ENCODE measurements at places on chromosomes 5 and 9. TPM values are rescaled to one million over a fixed set of nuclear protein-coding genes. Genes with fewer than 3 reads are reported as not detected.

GADD45G gene
- 4.3 TPM for polyA plus RNA-seq

LCN1 gene
- polyA plus RNA-seq: not detected

FAM169A gene
- polyA plus RNA-seq: 2.1 TPM

VCAN gene
- polyA plus RNA-seq: 2.0 TPM

ECSCR gene
- not detected for polyA plus RNA-seq

DNA sequence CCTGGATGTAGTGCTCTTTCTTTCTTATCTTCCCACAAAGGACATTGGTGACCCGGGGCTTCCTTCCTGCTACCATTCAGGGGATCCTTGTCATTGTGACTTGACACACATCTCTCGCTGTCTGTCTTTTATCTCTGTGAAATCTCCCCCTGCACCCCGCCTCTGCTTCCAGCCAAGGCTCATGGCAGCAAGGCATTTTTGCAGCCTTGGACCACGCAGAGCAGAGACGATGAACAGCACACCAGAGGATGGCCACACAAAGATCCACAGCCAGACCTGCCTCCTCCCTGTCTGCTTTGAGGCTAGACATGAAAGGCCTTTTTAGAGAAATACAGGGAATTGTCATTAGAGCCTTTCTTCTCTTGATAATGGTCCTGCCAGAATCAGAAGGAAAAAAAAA lies 549.1 kb downstream of the CDK5RAP2 start:
- no peaks in the 10 kb centered on the region for H3K36me3 ChIP-seq
- no peak for DNase-seq
- H3K4me3 ChIP-seq: no peak overlapping the region
- no peak overlapping the region for H3K27ac ChIP-seq
- H3K27me3 ChIP-seq: no peaks in the 10 kb centered on the region
- H3K4me1 ChIP-seq: no peaks in the 10 kb centered on the region

DNA sequence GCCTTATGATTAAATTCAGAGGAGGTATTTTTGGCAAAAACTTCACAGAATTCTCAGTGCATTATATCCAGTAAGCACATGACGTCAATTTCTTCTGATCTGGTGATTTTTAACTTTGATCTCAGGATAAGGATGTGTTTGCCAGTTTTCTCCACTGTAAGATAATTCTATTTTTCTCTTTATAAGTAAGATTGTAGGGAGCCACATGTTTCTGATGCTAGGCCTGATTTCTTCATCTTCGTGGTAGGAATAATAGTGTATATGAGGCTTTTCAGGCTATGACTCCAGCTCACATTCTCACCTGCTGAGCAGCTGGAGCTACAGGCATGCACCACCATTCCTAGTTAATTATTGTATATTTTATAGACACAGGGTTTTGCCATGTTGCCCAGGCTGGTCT lies 32.1 kb upstream of the LMNB1 start:
- no peaks in the 10 kb centered on the region for H3K27me3 ChIP-seq
- no peak overlapping the region for H3K27ac ChIP-seq
- no peak overlapping the region for H3K4me3 ChIP-seq
- H3K36me3 ChIP-seq: no peaks in the 10 kb centered on the region
- DNase-seq: no peak

DNA sequence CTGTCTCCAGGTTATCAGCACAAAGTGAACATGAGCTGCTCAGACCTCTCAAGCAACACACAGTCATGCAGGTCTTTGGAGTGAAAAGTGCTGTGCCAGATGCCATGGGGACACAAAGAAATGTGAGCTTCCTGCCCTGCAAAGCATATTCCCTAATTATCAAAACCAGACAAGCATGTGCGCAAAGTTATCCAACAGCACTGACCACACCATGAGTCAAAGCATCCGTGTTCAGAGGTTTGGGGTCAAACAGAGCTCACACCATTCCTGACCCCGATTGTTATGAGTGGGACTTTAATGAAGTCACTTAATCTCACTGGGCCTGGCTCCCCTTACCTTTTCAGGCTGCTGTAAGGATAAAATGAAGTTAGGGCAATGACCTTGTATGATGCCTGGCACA lies 138.5 kb downstream of the SLIT3 start:
- no peaks in the 10 kb centered on the region for H3K4me1 ChIP-seq
- no peak for DNase-seq
- H3K27me3 ChIP-seq: no peaks in the 10 kb centered on the region
- H3K36me3 ChIP-seq: no peaks in the 10 kb centered on the region

DNA sequence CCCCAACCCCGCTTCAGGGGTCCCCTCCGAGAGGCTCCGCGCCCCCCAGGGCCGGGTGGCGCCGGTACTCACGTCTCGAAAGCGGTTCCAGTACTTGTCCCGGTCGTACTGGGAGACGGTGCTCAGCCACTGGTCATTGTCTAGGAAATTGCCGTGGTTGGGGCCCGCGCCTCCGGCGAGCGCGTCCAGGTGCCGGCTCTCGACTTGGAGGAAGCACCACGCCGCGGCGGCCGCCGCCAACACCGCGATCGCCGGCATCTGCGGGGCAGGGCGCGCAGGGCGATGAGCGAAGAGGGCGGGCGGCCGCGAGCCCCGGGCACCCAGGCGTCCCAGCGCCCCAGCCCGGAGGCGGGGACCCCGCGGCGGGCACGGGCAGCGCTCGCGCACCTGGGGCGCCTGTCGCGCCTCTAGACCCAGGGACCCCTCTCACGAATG lies 808 bp downstream of the SPOCK1 start:
- no peak overlapping the region for H3K4me3 ChIP-seq
- peaks cover 24% of the 10 kb centered on the region for H3K27me3 ChIP-seq
- peak; percentile 5 for DNase-seq
- no peaks in the 10 kb centered on the region for H3K36me3 ChIP-seq
- H3K27ac ChIP-seq: no peak overlapping the region
- H3K4me1 ChIP-seq: peaks cover 5% of the 10 kb centered on the region

- peak overlapping the region; percentile 30 for H3K27ac ChIP-seq
- H3K36me3 ChIP-seq: no peaks in the 10 kb centered on the region
- H3K4me1 ChIP-seq: no peaks in the 10 kb centered on the region
- peak; percentile 65 for DNase-seq
- H3K27me3 ChIP-seq: no peaks in the 10 kb centered on the region
Measured at GRCh38 chr9:124137009-124137943, 120.5 kb upstream of the NEK6 start.

GRCh38 chr5:95669540-95669939 lies 13.3 kb downstream of the SPATA9 start:
- no peak for DNase-seq
- no peak overlapping the region for H3K4me3 ChIP-seq
- no peaks in the 10 kb centered on the region for H3K27me3 ChIP-seq
- no peaks in the 10 kb centered on the region for H3K36me3 ChIP-seq

DNA sequence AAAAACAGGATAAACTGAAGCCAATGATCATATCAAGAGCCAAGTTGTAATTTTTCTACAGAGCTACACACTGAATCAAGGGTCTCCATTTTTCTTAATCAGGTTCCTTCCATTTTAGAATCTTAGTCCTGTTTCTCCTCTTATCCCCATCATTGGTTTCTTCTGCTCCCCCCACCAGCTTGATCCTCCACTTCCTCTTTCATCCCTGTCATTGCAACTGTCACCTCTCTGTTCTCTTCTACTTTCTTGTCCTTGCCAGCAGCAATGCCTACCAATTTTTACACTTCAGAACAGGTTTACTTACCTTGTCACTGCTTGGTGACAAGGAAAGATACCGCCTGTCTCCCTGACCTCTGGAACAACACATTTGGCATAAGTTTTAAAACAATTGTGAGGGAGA lies 97.3 kb downstream of the CFAP90 start:
- H3K4me3 ChIP-seq: no peak overlapping the region
- H3K4me1 ChIP-seq: no peaks in the 10 kb centered on the region
- H3K27me3 ChIP-seq: no peaks in the 10 kb centered on the region
- H3K27ac ChIP-seq: no peak overlapping the region
- DNase-seq: no peak

GRCh38 chr5:125700380-125700861 lies 722.8 kb upstream of the GRAMD2B start:
- H3K36me3 ChIP-seq: no peaks in the 10 kb centered on the region
- no peaks in the 10 kb centered on the region for H3K27me3 ChIP-seq
- no peaks in the 10 kb centered on the region for H3K4me1 ChIP-seq

- no peak for DNase-seq
- no peaks in the 10 kb centered on the region for H3K36me3 ChIP-seq
- H3K27me3 ChIP-seq: no peaks in the 10 kb centered on the region
- H3K4me3 ChIP-seq: no peak overlapping the region
- no peak overlapping the region for H3K27ac ChIP-seq
- H3K4me1 ChIP-seq: no peaks in the 10 kb centered on the region
Measured at GRCh38 chr5:129724222-129724621, 23.7 kb upstream of the MINAR2 start.

DNA sequence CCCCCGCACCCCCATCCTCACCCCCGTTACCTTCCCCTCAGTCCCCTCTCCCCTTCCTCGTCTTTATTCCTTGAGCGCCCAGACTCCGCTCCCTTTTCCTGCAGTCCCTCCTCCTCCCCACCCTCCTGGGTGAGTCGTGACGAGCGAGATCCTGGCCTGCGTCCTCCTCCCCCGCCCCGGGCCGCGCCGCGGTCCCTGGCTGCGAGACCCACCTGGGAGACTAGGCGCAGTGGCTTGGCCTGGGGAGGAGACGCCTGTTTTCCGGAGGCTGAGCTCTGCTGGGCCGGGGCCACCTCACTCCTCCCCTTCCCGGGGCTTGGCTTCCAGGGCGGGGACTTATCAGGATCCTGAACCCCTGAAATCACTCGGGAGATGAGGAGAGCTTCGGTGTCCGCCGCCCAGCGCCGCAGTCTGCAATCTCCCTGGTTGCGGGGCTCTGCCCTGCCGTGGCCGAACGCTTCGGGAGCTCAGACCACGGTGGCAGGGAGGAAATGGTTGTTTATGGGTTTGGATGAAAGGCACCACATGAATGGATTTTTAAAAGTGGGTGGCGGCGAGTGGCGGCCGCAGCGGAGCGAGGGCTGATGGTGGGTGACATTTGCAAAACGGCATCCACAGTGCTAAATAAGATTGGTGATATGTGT lies 984 bp downstream of the STXBP1 start:
- peaks cover 32% of the 10 kb centered on the region for H3K27me3 ChIP-seq
- H3K36me3 ChIP-seq: no peaks in the 10 kb centered on the region
- H3K27ac ChIP-seq: no peak overlapping the region
- H3K4me1 ChIP-seq: peaks cover 28% of the 10 kb centered on the region
- peak overlapping the region; percentile 28 for H3K4me3 ChIP-seq
- DNase-seq: peak; percentile 59

GRCh38 chr5:7897014-7897600 lies 28.2 kb downstream of the MTRR start:
- no peak for DNase-seq
- H3K4me3 ChIP-seq: no peak overlapping the region
- H3K36me3 ChIP-seq: peaks cover 10% of the 10 kb centered on the region
- no peaks in the 10 kb centered on the region for H3K4me1 ChIP-seq
- no peaks in the 10 kb centered on the region for H3K27me3 ChIP-seq

- DNase-seq: no peak
- H3K36me3 ChIP-seq: no peaks in the 10 kb centered on the region
- H3K4me1 ChIP-seq: peaks cover 62% of the 10 kb centered on the region
- peak overlapping the region; percentile 91 for H3K27ac ChIP-seq
- H3K27me3 ChIP-seq: no peaks in the 10 kb centered on the region
Measured at GRCh38 chr5:119270121-119270565, 85.7 kb upstream of the TNFAIP8 start.

GRCh38 chr5:108054349-108054748 lies 327.5 kb downstream of the FBXL17 start:
- H3K36me3 ChIP-seq: no peaks in the 10 kb centered on the region
- no peaks in the 10 kb centered on the region for H3K27me3 ChIP-seq
- no peak overlapping the region for H3K4me3 ChIP-seq
- no peaks in the 10 kb centered on the region for H3K4me1 ChIP-seq
- no peak for DNase-seq

GRCh38 chr5:87997662-87998061 lies 271.0 kb downstream of the TMEM161B start:
- H3K27ac ChIP-seq: no peak overlapping the region
- no peak overlapping the region for H3K4me3 ChIP-seq
- no peak for DNase-seq
- no peaks in the 10 kb centered on the region for H3K27me3 ChIP-seq

- peak overlapping the region; percentile 29 for H3K27ac ChIP-seq
- no peaks in the 10 kb centered on the region for H3K27me3 ChIP-seq
- no peak for DNase-seq
- peaks cover 27% of the 10 kb centered on the region for H3K4me1 ChIP-seq
- no peaks in the 10 kb centered on the region for H3K36me3 ChIP-seq
- H3K4me3 ChIP-seq: peak overlapping the region; percentile 71
Measured at GRCh38 chr5:81751836-81752643, 1.1 kb upstream of the SSBP2 start.

DNA sequence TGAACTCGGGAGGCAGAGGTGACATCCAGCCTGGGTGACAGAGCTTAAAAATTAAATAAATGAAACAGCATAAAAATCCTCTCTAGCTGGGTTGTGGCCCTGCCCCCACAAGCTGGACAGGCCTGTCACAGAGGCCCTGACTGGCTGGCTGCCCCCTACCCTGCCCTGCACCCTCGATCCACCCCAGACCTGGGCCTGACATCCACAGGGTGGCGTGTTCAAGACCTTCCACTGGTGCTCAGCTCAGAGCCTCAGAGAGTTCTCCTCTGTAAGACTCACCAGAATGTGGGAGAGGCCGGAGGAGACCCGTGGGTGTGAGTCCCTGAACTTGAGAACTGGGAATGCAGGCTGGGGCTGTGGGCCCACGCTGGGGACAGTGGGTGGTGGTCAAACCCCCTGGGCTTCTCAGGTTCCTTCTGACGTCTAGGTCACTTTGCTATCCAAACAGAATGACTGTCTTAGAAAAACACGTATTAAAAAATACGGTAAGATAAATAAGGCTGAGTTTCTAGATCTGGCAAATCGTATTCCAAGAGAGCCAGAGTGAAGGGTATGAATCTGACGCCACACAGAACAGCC lies 9.7 kb upstream of the WDR38 start:
- no peaks in the 10 kb centered on the region for H3K36me3 ChIP-seq
- no peak for DNase-seq
- H3K27me3 ChIP-seq: no peaks in the 10 kb centered on the region
- no peaks in the 10 kb centered on the region for H3K4me1 ChIP-seq
- H3K4me3 ChIP-seq: no peak overlapping the region

DNA sequence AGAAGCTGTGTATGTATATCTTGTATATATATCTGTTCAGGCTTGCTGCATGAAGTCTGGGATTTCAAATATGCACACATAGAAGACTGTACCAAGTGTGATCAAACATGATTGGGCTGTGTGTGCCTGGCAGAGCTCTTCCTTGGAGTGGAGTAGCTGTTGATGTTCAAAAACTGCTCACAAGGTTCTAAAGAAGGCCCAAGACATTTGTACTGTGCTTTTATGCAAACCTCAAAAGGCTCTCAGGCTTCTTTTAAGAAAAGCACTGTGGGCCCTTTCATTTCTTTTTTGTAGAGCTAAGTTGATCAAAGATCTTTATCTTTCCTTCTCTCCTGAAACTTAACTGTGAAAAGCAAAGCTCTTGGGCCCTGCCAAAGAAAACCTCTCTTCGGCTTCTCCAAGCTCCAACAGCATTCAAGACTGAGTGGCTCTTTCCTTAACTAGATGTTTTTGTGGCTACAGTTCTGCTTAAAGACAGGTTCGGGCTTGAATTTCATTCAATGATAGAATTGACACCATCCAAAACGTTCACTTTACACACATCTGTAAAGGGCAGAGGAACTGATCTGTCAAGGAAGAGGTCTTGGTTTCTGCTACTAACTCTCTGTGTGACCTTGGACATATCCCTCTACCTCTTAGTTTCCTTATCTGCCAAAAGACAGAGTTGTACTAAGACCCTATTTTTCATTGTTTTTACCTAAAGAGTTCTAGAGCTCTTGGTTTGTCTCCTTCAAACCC lies 105.8 kb upstream of the IL6ST start:
- no peaks in the 10 kb centered on the region for H3K4me1 ChIP-seq
- no peak overlapping the region for H3K27ac ChIP-seq
- H3K36me3 ChIP-seq: no peaks in the 10 kb centered on the region
- DNase-seq: no peak
- no peaks in the 10 kb centered on the region for H3K27me3 ChIP-seq

All from B cell (primary cell).